NCI-H1417 (cell line): ENCODE measurements at places on chromosomes 11 and 22.

GRCh38 chr22:35601743-35602615 lies 15.2 kb downstream of the MB start:
- no peak for DNase-seq

DNA sequence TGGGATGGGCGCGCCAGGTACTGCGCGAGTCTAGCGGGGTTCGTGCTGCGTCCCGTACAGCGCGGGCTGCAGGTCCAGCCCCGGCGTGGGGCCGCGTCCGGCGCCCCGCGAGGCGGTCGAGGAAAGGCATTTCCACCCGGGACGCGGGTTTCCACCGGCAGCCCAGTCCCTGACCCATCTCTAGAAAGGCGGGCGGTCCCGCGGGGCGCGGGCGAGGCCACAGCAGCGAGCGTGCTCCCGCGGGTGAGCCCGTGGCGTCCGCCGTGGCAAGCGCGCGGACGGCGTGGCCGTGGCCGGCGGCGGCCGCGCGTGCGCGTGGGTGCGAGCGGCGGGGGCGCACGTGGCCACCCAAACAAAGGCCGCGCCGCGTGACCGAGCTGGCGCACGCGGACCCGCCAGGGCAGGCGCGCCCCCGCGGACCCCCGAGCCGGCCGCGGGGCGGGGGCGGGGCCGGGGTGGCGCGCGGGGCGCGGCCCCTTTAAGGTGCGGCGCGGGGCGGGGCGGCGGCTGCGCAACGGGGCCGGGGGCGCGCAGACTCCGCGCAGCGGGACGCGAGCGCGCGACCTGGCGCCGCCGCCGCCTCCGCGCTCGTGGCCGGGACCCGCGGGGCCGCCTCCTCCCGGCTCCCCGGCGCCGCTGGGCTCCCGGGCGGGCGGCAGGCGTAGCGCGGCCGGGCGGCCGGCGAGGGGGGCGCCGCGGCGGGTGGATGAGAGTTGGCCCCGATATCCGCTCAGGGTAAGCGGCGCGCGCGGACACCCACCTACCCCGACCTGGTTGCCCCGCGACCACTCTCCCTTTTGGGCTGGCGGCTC lies 39.3 kb upstream of the CELSR1 start:
- DNase-seq, result peak; percentile 8

DNA sequence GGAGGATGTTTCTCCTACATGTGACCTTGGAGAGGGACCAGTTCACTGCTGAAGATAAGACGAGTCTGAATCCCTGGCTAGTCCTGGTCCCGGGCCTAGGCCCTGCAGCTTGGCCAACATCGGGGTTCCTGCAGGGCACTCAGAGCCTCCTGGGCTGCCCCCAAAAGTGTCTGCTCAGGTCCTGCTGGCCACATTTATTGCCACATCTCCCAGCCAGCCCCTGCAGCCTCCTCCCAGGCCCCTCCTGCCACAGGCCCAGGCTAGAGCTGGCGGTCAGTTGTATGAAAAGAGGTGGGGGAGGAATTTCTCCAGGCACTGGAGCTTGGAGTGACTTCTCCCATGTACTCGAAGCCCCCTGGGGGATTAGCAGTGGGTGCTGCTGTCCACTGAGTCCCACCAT lies 56.5 kb upstream of the PPARA start:
- DNase-seq, result no peak

GRCh38 chr11:134665571-134666270 lies 253.7 kb upstream of the B3GAT1 start:
- no peak for DNase-seq

- no peak for DNase-seq
Measured at GRCh38 chr11:130631119-130631518, 182.7 kb downstream of the ADAMTS15 start.

GRCh38 chr11:66251809-66252208 lies 16.6 kb upstream of the RAB1B start:
- no peak for DNase-seq

GRCh38 chr11:133834682-133835592 lies 10.4 kb downstream of the SPATA19 start:
- DNase-seq, result peak; percentile 56

DNA sequence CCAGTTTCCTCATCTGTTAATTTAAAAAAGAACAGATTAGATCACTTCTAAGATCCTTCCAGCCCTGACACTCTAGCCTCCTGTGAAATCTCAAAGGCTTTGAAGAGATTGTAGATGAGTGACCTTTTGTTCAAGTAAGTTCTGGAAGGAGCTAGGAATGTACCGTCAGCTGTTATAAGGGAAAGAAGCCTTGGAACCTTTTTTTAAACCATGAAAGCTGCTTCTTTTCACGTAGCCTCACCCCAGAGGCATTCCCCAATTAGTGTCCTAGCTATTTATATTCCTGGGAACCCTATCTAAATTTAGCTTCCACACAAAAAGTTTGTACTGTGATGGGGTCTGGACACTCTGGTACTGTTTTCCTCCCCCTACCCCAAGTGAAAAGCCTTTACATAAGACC lies 35.8 kb upstream of the SLN start:
- no peak for DNase-seq

GRCh38 chr11:45702511-45702910 lies 37.1 kb upstream of the CHST1 start:
- DNase-seq, result no peak

GRCh38 chr11:40435344-40435743 lies 1024.1 kb downstream of the LRRC4C start:
- DNase-seq, result no peak
